ENCODE measurements at places on chromosomes 16 and 17.

DNA sequence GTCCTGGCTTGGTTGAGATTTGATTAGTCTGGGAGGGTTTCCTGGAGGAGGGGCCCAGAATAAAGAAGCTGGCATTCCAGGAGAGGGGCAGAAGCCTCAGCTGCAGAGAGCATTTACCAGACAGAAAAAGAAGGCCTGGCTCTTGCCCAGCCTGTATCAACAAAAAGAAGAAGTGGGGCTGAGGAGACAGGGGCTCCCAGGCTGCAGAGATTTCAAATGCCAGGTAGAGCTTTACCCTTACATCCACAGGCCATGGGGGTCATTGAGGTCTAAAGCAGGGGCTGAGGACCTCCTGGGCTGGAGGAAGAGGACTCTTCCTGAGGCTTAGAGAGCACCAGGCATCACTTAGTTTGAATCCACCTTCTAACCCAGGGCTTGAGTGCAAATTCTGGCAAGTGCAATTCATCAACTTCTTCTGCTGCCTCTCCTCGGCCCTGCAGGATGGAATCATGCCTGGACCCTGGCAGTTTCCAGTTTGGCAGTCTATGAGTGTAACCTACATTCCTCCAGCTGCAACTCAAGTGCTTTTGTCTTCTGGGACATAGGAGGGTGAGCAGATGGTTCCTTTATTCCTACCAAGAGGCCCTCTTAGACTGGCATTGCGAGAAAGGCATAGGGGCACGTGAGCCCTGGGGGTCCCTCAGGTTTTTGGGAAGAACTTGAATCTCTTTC, 15.3 kb downstream of the CA7 start:
- DNase-seq = no peak

DNA sequence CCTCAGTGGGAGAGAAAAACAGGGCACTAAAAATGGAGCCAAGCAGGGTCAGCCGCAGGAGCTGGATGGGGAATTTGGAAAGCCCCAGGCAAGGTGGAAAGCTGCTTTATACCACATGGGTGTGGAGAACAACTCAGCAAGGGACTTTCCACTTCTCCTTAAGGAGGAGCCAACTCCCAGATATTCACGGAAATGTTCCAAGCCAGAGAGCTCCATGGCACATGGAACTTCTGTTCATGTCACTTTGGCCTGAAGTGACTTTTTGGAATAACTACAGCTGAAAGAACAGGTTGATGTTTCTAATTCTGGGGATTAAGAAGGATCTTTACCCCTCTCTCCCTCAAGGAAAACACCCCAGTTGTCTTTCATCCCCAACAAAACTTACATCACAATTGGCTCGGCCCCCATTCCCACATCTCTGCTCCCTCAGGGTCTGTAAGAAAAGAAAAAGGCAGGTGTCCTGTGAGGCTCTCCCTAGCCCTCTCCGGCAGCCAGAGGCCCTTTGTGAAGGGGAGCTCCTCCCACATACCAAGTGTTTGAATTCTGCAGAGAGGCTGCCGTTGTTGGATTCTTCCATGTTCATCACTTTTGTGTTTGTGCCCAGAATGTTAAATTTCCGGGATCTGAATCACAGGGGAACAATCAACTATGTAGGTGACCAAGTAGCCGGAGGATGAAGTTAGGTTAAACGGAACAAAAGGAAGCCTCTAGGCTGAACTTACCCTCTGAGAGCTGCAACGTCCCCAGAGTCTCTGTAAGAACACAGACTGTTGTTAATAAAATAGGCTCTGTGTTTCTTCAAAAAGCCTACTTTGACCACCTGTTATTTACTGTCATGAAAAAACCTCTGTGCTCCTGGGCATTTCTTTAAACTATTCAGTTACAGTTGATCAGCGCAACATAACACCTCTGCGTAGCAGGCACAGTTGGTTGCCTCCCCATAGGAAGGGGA, 41.0 kb downstream of the STAT5A start:
- no peak for DNase-seq

- DNase-seq = no peak
Observed at GRCh38 chr16:49763826-49764225, 92.1 kb downstream of the ZNF423 start.

DNA sequence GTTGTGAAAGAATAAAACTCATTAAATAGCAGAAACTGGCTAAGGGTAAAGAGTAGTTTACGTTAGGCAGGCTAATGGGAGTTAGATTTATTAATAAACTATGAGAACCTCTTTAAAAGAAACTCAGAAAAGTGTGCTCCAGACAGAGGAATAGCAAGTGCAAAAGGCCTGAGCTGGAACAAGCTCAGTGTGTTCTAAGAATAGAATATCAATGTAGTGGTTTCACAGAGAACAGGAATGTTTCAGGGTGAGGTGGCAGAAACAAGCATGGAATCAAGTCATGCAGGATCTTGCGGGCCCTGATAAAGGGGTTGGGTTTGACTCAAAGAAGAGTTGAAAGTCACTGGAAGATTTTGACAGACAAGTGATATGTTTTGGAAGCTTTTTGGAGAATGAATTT, 164.0 kb upstream of the HS3ST3A1 start:
- no peak for DNase-seq

DNA sequence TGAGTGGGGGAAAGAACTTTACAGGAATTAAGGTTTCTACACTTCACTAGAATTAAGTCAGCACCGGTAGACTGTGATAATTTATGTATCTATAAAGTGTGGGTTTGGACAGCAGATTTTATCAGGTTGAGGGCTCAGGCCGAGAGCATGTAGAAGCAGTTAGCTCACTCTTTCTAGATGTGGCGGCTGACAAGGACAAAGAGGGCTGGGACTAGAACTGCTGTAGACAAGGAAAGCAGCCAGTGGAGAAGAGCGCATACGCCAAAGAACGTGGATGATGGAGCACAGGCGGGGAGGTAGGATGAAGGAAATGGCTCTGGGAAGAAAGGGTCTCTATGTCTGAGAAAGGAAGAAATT, 504 bp upstream of the GOSR1 start:
- DNase-seq = peak; percentile 61

GRCh38 chr16:75420987-75421819, 12.1 kb downstream of the CFDP1 start:
- DNase-seq = peak; percentile 95

GRCh38 chr17:6548034-6548433, 8.3 kb downstream of the PITPNM3 start:
- DNase-seq = no peak

DNA sequence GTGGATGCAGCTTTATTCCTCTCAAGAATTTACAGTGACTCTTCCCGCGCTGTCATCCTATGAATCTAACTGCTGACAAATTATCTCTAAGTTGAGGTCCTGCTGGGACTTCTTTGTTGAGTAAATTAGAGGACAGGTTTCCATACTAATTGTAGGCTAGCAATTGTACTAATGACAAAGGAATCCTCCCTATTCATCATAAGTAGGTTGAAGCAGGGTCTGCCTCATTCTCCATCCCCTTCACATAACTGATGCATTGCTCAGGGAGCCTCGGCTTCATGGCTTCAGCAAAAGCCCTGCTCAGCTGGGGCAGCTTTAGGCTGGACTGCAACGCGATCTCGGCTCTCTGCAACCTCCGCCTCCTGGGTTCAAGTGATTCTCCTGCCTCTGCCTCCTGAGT, 83.1 kb upstream of the IRX6 start:
- DNase-seq = no peak

GRCh38 chr17:66255527-66255971, 26.3 kb upstream of the APOH start:
- DNase-seq = no peak

GRCh38 chr17:21039839-21040575, 2.8 kb downstream of the USP22 start:
- peak; percentile 92 for DNase-seq

DNA sequence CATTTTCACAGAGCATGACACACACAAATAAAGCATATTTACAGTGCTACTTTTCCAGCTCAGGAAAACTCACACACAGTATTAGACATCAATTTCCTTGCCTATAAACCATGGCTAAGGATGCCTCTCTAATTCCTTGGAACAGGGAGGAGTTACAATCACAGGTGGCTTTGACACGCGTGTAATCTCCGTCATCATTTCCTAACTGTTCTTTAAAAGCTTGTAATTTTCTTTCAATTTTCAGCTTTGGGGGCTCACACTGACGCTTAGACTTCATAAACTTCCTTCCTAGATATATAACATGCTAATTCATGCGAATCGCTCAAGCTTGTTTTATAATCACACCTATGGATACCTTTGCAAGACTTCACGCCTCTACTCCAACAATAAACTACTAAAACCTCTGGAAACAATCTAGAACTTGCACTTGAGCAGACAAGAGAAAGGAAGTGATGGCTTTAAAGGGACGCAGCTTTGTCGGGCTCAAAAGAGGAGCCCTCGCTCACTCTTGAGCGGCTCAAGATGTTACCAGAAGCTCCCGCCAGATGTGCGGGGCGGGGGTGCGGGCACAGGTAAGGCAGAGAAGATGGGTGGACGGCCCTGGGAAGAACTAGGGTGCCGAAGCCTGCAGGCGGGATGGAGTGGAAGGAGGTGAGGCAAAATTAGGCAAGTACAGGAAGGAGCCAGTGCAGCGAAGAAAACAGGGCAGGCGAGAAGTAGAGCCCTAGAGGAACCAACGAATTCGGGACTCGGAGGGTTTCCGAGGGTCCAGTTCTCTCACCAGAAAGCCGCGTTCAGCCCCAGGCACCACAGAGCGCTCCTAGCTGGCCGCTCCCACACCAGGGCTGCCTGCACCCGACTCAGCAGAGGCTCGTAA, 631 bp downstream of the RETREG3 start:
- DNase-seq = peak; percentile 55

DNA sequence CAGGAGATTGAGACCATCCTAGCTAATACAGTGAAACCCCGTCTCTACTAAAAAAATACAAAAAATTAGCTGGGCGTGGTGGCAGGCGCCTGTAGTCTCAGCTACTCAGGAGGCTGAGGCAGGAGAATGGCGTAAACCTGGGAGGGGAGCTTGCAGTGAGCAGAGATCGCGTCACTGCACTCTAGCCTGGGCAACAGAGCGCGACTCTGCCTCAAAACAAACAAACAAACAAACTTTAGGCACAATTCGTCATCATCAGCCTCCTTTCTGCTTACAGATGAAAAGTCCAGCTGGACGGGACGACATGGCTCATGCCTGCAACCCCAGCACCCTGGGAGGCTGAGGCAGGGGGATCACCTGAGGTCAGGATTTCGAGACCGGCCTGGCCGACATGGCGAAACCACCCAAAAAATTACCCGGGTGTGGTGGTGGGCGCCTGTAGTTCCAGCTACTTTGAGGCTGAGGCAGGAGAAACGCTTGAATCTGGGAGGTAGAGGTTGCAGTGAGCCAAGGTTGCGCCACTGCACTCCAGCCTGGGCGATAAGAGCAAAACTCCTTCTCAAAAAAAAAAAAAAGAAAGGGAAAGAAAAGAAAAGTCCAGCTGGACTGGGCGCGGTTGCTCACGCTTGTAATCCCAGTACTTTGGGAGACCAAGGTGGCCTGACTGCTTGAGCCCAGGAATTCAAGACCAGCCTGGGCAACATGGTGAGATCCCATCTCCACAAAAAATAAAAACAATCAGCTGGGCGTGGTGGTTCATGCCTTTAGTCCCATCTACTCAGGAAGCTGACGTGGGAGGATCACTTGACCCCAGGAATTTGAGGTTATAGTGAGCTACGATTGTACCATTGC, 1.5 kb upstream of the SPIRE2 start:
- no peak for DNase-seq

GRCh38 chr17:49717371-49717861, 9.7 kb upstream of the SLC35B1 start:
- DNase-seq = no peak

- DNase-seq = no peak
Observed at GRCh38 chr17:78771758-78772382, 10.2 kb downstream of the CYTH1 start.

- DNase-seq = no peak
Observed at GRCh38 chr16:87464691-87465300, 28.0 kb downstream of the ZCCHC14 start.

DNA sequence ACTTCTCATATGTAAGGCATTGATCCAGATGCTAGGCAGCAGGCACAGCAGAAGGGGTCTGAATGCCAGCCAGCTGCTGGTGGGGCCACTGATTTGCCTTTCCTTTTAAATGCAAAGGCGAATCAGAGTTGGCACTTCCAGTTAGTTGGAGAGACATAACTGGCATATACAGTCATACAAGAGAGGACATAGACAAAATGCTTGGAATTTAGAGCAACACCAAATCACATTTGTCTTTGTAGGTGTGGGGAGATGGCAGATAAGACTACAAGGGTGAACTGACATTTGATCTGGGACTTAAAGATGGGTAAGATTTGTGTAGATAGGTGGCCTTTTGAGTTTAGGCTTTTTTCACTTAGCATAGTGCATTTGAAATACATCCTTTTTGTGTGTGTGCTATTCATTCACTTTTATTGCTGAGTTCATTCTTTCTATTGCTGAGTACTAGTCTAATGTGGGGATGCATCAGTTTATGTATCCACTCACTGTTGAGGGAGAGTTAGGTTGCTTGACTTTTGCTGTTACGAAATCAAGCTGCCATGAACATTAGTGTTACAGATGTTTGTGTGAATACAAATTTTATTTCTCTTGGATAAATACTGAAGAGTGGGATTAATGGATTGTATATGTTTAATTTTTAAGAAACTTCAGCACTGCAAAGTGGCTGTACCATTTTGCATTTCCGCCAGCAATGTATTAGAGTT, 74.1 kb downstream of the SPECC1 start:
- DNase-seq = no peak

- DNase-seq = no peak
Observed at GRCh38 chr17:14082848-14083247, 13.5 kb downstream of the COX10 start.

DNA sequence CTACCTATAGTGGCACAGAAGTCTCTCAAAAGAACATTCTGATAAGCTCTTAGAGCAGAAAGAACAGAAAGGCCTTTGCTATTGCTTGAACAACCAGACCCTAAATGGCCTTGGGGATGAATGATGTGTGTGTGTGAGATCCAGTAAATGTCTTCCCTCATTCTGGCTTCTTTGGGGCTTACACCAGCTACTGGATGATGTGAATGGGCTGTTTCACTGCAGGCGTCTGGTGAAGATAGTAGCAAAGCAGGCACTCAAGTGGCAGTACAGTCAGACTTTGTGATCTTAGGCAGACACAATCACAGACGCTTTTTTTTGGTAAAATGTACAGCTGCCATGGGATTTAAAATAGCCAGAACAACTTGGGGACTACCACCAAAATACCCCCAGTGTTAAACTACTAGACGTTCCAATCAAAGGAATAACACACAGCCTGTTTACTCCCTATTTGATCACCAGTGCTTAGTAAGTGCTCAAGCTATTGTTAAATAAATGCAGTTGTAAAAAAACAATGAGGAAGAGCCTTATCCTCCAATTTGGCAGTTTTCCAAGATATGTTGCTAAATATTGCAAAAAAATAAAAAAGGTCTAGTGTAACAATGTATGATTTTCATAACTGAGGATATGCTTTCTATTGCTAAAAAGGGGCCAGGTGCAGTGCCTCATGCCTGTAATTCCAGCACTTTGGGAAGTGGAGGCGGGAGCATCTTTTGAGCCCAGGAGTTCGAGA, 17.9 kb downstream of the NDUFAB1 start:
- DNase-seq = no peak

- DNase-seq = no peak
Observed at GRCh38 chr16:54165912-54166865, 120.4 kb downstream of the IRX3 start.

GRCh38 chr16:82061861-82062525, 26.9 kb downstream of the HSD17B2 start:
- peak; percentile 49 for DNase-seq

GRCh38 chr16:67936124-67936879, at the start of gene PSMB10:
PSMB10 (minus strand) TSS chr16:67936850; CDS start chr16:67936749, 101 bp downstream.
- peak; percentile 51 for DNase-seq

- DNase-seq = no peak
Observed at GRCh38 chr16:58046936-58047335, 21.4 kb downstream of the MMP15 start.

Data from NCI-H82 (cell line).